ENCODE measurements at places on chromosomes 12 and 14.

DNA sequence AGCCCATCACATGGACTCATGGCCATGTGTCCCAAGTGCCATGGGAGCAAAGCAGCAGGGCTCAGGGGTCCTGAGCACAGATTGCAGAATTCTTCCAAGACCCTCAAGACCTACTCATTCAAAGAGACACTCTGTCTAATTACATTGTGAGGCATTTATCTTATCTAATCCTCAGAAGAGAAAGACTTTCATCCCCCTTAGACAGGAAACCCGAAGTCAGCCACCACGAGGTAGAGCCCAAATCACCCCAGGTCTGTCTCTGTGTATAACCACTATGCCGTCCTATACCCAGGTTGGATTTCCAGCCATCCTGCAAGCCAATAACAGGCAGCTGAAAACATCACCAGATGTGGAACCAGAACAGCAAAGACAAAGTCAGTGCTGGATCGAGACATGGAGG, 8.9 kb upstream of the BCL11B start:
- no peak for DNase-seq

DNA sequence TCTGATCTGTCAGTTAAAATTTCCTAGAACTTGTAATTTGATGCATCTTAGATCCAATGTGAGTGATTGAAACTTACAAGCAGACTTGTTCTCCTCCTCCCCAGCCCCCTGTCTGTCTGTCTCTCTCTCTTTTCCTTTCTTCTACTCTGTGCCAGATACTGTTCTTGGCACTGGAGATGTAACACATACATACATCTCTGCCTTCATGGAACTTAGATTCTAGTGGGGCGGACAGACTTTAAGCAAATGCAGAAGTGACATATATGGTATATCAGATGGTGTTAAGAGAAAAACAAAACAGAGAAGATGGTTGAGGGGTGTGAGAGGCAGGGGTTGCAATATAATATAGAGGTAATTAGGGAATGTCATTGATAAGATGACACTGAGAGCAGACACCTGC, 6.6 kb downstream of the CHST11 start:
- peak; percentile 57 for DNase-seq

- no peak for DNase-seq
Measured at GRCh38 chr12:95014554-95014953, 11.1 kb upstream of the NDUFA12 start.

DNA sequence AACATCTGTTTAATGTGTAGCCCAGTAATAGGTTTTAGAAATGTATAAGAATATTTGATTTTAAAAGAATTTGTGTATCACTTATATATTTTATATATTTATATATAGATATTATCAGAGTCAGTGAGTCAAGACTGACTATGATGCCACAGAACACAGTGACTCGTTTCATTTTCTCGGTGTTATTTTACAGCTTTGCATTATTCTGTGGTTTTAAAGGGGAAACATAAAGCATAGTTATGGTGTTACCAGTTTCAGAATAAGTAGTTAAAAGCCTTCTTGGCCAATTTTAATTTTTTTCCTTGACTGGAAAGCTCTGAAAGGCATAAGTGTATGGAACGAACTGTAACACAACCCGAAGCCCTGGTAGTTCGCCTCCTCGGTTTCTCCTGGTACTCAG, 91.0 kb downstream of the GRIP1 start:
- no peak for DNase-seq

GRCh38 chr12:104963757-104964156, 5.7 kb upstream of the SLC41A2 start:
- DNase-seq = no peak

GRCh38 chr14:54807881-54808280, 94.7 kb downstream of the GCH1 start:
- no peak for DNase-seq

GRCh38 chr12:93974252-93974651, 174.1 kb upstream of the PLXNC1 start:
- DNase-seq = no peak

DNA sequence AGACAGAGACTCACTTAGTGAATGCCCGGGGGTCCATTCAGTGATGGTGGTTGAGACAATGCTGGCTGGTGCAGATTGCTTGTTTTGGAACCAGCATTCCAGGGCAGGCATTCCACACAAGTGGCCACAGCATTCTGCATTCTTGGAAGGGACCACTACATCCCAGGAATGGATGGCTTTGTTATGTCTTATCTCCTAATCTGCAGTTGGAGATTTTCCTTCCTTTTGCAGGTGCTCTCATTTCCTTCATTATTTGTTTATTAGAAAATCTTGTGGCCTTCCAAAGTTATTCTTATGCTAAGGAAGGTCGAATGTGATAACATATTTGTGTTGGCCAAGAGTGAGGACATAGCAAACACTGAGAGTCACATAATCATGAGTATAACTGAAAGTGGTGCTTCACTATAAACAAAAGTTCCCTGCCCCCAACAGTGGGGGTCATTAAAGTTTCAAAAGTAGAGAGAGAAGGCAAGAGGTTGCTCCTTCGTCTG, 66.0 kb downstream of the BMP4 start:
- DNase-seq = no peak

DNA sequence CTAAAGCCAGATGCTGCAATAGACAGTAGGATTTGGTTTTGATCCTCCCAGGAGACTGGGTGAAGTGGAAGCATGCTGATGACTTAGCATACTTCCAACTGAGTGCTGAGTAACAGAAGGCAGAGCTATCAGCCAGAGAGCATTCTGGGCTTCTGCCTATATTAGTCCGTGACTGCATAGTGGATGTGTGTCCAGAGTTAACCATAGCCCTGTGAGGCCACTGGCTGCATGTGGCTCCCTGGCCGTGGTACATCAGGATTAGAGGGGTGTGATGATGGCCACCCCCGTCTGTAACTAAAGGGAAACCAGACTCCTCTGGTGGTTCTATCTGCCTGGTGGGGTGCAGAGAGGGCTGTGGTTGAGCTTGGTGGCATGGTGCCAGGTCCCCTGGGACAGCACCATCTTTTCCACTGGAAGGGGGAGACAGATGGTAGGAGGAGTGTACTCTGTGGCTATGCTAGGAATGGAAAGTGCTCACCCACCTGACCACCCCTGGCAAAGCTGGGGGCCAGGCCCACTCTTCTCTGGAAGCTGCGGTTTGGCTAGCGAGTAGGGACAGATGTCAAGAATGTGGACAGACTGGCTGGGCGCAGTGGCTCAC, 27.4 kb downstream of the ABCD4 start:
- DNase-seq = no peak

DNA sequence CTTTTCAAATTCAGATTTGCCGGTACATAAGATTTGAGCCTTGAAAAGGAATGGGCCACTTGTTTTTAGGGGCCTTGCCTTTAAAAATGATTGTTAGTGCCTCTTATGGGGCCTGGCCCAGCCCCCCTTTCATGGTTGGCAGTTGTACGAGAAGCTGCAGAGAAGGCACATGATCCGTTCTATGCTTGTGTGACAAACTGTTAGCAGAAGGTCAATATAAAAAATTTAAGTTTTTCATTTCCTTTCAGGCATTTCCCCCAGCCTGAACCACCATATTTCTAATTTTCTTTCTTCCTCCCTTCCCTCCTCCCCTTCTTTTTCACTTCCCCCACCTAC, 119.1 kb downstream of the PLXNC1 start:
- DNase-seq = peak; percentile 35

DNA sequence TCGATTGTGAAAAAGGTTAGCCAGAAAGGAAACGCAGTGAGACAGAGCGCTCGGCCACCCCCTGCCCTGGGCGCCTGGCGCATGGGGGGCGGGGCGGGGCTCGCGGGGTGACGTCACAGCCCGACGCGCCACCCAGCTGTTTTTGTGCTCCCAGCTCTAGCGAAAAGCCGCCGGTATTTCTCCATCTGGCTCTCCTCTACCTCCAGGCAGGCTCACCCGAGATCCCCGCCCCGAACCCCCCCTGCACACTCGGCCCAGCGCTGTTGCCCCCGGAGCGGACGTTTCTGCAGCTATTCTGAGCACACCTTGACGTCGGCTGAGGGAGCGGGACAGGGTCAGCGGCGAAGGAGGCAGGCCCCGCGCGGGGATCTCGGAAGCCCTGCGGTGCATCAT, at the start of gene GABARAPL1:
GABARAPL1 (plus strand) TSS at position 139 of the 393 bp plus-strand sequence; CDS start at position 392, 253 bp downstream.
- peak; percentile 86 for DNase-seq

DNA sequence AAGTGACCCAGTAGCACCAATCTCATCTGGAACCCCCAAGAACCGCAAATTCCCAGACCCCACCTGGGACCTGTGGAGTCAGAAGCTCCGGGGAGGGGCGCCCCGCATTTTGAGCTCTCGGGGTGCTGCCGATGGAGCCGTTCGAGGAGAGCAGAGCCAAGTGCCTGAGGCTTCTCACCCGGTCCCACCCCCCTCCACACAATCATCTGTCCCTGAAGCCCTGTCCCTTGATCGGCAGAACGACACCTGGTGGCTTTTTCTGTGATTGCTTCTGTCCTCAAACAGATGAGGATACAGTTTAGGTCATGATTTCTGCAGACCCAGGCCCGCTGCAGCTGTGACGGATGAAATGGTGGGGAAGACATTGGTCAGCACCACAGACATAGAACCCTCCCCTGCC, 74.7 kb downstream of the NOC4L start:
- DNase-seq = peak; percentile 47

DNA sequence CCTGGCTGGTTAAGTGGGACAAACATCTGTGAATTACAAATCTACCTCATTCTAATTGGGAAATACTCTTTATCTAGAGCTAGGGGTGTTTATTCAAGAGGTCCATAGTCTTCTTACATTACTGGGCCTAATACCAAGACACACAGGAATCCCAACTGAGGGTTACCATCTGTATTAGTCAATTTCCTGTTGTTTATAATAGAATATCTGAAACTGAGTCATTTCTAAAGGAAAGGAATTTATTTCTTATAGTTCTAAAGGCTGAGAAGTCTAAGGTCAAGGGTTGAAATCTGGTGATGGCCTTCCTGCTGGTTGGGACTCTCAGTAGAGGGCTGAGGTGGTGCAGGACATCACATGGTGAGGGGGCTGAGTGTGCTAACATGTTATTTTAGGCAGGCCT, 36.0 kb downstream of the RTRAF start:
- no peak for DNase-seq

DNA sequence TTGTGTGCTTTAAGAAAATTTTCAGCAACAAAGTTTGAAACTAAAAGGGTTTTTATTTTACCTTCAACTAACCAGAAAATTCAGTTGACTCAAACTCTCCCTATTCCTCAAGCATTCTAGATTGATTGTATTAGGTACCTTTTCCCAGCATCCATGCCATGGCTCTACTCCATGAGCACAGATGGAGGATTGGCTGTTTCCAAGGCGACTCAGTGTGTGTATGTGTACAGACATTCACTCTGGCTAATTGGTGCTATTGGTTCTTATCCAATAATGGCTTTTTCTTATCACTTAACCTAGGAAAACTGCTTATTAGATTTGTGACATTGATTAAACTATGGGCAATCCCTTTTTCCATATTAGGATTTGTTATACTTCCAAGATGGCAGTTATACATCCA, 202.6 kb downstream of the ANO6 start:
- DNase-seq = no peak

GRCh38 chr14:68606176-68606575, 186.7 kb downstream of the ZFP36L1 start:
- DNase-seq = no peak
